Right hindlimb (tissue), 1 donor: ENCODE measurements at places on chromosomes 2 and 18.

GRCh38 chr2:443216-443615 is 155.3 kb upstream of the ALKAL2 start:
- DNase-seq: no peak

- DNase-seq: no peak
Observed at GRCh38 chr2:120293096-120294007, 40.7 kb downstream of the RALB start.

DNA sequence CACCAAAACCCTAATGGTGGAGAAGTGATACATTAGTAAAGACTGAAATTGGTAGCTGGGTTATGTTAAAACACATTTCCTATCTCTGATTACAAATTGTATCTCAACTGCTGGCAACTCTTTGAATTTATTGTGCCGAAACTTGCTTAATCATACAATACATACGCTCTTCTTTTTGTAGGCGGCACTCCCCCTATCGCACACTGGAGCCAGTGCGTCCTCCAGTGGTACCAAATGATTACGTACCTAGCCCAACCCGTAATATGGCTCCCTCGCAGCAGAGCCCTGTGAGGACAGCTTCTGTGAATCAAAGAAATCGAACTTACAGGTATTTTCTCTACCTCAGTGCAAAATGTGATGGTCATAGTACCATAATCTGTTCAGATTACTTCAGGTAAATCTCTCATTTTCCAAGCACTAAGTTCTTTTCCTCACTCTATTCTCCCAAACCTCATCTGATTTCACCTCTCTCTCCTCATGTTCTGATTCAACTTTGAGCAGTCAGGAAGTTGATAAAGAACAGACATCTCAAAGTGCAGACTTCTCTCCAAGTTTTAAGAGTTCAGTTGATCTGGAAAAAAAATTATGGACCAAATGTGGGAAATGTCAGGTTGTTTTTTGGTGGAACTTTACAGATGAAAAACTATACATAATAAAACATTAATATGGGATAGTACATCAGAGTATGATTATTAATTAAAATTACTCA is 66.5 kb downstream of the ABI2 start:
- no peak for DNase-seq

GRCh38 chr2:20427931-20428526 is 18.8 kb upstream of the RHOB start:
- no peak for DNase-seq

DNA sequence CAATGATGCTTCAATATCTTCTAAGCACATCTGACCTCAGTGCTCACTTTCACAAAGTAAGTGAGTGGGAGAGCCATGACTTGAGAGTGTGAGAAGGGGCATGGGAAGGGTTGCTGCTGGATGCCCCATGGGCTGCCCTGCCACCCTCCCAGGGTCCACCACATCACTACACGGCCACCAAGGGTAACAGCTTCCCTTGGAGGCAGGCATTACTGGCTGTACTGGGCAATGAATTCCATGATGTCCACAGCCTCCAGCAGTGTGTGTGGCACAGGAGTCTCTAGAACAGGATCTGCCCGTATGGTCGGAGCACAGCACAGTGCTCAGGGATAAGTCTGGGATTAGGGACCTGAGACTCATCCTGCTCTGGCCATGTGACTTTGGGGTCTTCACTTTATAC is 481.0 kb upstream of the MYT1L start:
- DNase-seq: no peak

- DNase-seq: peak; percentile 23
Observed at GRCh38 chr2:119823734-119824334, 64.1 kb downstream of the PTPN4 start.

GRCh38 chr2:174166261-174166660 is 82.1 kb downstream of the OLA1 start:
- DNase-seq: no peak

DNA sequence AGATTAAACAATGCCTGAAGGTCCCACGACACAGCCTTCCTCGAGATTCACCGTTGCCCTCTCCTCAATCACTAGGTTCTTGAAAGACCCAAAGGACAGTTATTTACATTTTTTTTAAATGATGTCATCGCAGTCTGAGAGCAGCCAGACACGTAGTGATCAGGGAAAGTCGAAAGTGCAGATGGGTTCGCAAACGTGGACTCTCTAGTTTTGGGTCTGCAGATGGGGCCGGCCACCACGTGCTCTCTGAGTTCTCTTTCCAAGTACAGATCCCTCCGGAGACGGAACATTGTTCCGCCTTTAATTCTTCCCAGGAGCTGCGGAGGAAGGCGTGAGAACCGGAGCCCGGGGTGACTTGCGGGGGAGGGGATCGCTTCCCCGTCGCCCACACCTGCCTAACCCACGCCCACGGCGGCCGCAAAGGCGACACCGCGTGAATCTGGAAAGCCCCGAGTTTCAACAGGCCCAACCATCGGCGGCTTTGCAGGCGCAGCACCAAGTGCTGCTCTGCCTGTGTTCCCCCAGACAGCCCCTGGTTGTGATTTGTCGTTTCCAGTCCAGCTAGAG is 54.3 kb downstream of the PKDCC start:
- peak; percentile 90 for DNase-seq
